Stimulated activated CD8-positive, alpha-beta memory T cell treated with anti-CD3 and anti-CD28 coated beads, Interleukin-2, amount 100 ng/mL, for 1 hour (primary cell): ENCODE measurements at places on chromosomes 4 and X.

- DNase-seq: no peak
These were observed 841.9 kb downstream of the PCDH18 start for GRCh38 chr4:136690360-136690759.

GRCh38 chr4:176090115-176090514, 24.5 kb downstream of the WDR17 start:
- no peak for DNase-seq

- no peak for DNase-seq
These were observed 242.4 kb downstream of the FBXW7 start for GRCh38 chr4:152293527-152293926.

DNA sequence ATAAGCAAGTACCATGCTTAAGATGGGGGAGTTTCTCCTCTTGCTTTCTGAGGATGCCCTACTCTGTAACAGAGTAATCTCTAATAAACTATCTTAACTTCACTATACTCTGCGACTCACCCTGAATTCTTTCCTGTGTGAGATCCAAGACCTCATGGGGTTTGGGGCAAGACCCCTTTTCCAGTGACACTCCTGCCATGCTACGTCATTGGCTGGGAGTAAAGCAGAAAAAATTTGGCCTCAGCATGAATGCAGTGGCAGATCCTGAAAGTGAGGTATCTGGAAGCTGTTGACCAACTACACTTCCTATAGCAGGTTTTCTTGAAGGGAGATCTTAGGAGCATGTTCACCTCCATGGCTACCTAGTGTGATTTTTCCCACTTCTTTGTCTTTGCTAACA, 109.1 kb upstream of the MED14 start:
- DNase-seq: no peak

- no peak for DNase-seq
These were observed 4.5 kb upstream of the NKX1-1 start for GRCh38 chr4:1410491-1411325.

DNA sequence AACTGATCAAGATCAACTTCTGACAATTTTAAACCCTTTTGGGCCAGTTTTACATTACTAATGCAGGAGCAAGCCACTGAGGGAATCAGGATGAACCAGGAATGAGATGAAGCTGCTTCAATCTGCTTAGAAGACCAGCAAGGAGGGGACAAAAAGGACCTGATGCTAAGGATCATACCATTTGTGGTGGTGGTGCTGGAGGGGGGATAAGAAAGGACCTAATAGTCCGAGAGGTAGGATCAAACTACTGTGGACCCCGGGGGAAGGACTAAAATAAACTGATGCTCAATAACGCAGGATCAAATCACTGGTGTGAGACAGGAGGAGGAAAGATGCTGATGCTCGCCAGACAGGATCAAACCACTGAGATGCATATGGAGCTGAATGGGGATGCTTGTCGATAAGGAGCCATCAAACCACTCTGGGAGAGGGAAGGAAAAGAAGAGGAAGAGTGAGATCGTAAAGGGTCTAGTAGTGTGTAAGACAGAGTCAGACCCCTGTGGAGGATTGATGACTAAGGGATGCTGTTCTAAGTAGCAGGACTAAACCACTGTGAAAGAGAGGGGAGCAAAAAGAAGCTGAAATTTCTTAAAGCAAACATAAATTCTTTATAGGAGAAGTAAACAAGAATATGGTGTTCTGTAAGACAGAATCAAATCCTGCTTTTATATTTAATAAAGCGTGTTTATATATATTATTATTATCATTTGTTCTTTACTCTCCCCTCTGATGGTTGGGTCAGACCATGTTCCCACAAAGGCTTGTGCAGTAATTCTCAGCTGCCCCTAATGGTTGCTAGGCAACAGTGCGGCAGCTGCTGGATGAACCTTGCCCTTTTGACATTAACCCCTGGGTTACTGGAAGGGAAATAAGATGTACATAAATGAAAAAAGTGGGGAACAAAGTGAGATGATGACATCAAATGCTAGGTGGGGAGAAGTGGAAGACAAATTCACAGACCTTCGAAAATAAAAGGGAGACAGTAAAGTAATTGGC, 432.5 kb upstream of the FGF16 start:
- no peak for DNase-seq

- no peak for DNase-seq
These were observed 323.2 kb downstream of the IL1RAPL1 start for GRCh38 chrX:28910487-28910886.

GRCh38 chr4:183636503-183636902, 22.5 kb downstream of the RWDD4 start:
- no peak for DNase-seq

DNA sequence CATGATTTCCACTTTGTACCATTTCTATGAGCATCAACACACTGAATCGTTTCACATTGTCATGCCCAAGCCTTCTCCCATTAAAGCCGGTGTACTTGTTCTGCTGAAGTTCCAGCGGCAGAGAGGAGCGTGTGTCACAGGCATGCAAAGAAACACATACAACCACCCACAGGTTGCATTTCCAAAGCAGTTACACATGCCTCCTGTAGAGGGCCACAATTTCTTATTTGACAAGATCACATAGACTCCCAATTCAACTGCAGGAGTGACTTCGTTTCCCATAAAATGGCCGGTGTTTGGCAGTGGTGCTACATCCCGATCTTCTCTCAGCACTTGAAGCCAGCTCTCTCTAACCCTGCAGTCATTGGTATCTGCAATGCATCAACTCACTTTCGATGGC, 992.6 kb downstream of the NLGN4X start:
- DNase-seq: no peak

DNA sequence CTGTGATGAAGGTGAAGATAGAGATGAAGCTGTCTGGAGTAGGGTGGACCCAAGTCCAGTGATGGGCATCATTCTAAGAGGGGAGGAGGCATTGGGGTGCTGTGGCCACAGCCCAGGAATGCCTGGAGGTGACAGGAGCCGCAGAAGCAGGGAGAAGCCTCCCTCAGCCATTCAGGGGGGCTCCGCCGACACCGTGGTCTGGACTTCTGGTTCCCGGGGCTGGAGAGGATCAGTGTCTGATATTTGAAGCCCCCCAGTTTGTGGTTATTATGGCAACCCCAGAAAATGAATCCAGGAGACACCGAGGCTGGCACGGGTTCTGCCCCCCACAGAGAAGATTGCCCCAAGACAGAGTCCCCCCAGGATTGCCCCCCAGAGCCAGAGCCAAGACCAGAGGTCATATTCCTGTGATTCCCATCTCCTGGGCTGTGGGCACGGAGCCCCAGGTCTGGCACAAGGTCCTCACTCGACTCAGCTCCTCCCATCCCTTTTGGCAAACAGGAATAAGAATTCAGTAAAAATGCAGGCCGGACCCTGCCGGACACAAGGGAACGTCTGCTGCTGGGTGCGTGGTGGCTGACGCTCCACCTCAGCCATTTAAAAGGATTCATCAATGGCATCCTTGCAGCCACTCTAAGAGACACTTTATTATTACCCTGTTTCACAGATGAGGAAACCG, 116.6 kb downstream of the CPZ start:
- DNase-seq: no peak

DNA sequence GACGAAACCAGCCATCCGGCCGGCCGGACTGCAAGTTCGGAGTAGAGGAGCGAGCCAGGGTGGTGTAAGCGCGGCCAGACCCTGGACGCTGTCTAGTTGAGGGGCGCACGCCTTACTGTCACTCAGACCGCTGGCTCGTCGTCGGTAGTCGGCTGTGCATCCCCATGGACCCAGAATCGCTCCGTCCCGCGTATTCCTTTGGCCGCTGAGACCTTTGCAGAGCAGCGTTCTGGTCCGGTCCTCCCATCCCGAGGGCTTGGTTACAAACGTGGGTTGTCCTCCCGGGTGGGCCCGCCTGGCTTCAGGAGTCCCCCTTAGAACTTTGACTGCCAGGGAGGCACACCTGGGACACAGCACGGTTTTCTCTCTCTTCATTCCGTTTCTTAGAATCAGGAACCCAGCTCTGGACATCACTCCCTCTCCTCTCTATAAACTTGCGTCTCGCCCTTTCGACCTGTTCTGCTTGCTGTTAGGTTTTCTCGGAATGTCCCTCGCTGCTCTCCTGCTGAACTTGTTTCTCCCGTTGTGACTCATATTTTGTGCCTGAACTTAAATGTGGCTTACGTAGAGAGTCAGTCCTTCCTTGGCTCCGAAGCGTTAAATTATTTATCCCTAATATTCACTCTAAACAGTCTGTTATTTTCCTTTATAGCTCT, 672 bp downstream of the PGM2 start:
- DNase-seq: peak; percentile 0

GRCh38 chr4:165763640-165764039, 109.4 kb upstream of the TLL1 start:
- DNase-seq: no peak
